ENCODE measurements at places on chromosomes 11 and 22.

GRCh38 chr11:27218421-27219038, 144.5 kb downstream of the CCDC34 start:
- no peak for DNase-seq

GRCh38 chr22:24289114-24289513, 18.5 kb downstream of the SPECC1L start:
- no peak for DNase-seq

- DNase-seq: no peak
Observed at GRCh38 chr11:69832561-69833413, 13.6 kb upstream of the FGF3 start.

GRCh38 chr22:30507670-30508069, 2.2 kb upstream of the SEC14L4 start:
- no peak for DNase-seq

DNA sequence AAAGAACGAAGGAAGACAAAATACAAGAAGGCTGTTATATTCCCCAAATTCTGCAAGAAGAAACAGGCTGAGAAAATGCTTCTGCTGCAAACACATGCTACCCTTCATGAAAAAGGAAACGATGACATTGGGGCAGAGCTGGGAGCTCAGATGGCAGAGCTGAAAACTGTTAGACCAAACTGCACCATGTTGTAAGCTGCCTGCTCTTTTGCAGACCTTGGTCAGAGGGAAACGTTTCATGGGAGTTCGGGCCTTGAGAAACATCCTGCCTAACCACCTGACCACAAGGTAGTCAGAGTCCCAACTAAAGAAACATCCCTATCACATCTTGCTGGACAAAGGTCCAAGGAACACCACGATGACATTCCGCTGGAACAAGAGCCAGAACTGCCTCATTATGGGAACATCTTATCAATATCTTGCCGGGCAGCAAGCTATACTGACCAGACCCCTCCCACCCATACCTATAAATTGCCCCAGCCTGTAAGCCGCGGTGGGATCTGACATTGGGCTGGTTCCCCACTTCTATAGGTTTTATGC, 110.7 kb upstream of the CTSC start:
- no peak for DNase-seq

DNA sequence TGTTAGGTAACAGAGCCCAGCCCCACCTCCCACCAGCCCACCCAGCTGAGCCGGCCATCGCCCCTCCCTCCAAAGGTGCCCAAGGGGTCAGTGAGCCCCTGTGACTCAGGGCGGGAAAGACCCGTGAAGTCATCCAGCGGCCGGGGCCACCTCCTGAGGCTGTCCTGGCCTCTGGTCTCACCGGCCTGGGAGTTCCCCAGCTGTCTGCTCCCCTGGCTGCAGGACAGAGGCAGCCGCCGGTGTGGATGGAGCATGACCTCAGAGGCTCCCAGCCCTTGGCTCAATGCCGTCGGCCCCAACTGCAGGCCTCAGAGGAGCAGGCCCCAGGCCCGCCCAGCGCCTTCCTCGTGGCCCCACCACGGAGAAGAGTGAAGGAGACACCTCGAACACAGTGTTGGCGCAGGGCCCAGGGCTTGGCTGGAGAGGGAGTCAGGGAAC, 28.7 kb downstream of the RPL3 start:
- no peak for DNase-seq

GRCh38 chr11:7849018-7849417, 52.3 kb upstream of the OR5P2 start:
- DNase-seq: no peak

- DNase-seq: no peak
Observed at GRCh38 chr11:61711498-61711897, 31.3 kb downstream of the DAGLA start.

GRCh38 chr11:65452806-65453490, 30.4 kb downstream of the NEAT1 start:
- DNase-seq: no peak

- no peak for DNase-seq
Observed at GRCh38 chr11:66600219-66600618, 7.2 kb downstream of the CCS start.

DNA sequence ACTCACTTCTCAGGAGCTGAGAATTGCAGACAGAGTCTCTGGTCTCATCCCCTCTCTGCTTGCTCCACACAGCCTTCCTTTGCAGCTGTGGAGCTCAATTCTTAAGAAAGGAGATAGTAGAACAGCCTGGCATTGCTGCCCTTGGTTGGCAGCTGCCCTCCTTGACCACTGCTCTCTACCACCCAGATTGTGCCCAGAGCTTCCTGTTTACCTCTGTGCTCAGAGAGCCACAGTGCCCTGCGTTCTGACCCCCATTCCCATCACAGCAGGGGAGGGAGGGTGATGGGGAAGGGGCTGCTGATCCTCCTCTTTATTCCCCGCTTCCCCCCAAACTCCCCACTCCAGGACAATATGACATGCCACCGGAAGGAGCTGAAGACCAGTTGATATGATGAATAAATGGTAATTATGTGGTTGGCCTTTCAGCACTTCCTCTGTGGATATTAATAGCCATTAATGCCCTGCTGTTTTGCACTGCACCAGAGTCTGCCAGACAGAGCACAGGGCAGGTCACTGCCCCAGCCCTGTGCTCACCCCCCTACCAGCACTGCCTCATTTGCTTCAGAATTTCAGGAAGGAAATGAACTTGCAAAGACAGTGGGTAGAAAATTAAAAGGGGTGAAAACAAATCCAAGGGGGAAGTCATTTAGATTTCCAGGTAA, 426.8 kb upstream of the CADM1 start:
- no peak for DNase-seq

All from esophagus squamous epithelium (tissue), 5 donors.